ENCODE measurements at places on chromosomes 5 and 9.

GRCh38 chr5:53339962-53340540 lies 140.4 kb upstream of the FST start:
- DNase-seq, result no peak

DNA sequence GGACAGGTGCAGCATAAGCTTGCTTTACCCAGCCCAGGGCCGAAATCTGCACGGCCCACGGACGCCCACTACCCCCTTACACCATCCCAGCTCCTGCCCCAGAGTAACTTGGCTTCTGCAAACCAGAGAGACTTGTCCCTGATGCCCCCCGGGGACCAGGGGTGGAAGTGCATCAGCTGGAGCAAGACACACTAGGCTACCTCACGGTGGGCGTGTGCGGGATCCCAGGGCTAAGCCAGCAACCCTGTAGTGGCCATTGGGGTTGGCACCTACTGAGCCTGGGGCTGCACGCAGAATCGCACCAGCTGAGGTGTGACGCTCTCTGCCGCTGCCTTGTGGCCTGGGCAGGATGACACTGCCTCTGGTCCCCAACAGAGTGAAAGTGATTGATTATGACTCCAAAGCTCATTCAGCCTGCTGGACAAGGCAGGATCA lies 6.1 kb upstream of the ZNF79 start:
- DNase-seq, result peak; percentile 15

DNA sequence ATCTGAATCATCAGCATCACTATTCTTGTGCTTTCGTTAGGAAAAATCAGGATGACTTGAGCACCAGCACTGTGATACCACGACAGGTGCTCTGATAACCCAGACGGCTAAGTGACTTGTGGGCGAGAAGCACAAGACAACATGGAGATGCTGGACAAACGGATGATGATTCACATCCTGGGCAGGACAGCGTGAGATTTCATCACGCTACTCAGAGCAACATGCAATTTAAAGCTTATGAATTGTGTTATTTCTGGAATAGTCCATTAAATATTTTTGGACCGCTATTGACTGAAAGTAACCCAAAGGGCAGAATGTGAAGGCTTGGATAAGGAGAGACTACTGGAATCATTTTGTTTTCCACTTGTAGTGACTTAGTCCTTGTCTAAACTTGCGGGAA lies 114.8 kb upstream of the DAPK1 start:
- no peak for DNase-seq

- DNase-seq, result no peak
These were observed 294.9 kb upstream of the ADAMTS16 start for GRCh38 chr5:4845221-4845620.

DNA sequence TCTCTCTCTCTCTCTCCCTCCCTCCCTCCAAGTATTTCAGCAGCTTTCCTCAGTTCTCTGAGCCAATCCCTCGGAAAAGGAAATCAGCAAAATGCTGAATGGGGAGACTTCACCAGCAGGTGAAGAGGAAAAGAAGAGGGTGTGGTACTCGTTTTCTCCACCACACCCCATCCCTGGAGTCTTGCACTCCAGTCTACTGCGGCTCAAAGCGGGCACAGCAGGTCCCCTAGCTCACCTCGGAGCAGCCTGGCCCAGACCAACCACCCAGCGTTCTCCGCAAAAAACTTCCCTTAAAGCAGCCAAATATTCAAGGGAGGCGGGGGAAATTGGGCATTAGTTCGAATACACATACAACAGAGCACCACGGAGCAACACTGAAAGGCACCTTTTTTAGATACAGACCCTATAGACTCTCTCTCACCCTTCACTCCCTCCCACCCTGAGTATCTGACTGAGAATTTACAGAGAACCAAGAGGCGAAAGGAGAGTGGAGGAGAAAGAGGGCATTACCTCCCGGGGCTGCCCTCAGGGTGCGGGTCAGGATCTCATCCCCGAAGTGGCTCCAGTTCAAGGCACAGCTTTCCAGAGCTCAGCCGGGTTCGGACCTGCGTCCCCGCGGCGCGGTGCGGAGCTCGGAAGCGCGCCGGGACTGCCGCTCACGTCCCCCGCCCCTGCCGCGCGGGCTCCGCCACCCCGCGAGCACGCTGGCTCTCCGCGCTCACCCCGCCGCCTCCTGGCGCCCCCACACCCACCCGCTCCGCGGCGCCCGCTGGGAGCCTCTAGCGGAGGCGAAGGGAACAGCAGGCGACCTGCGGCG lies 1638.5 kb upstream of the C9orf72 start:
- peak; percentile 1 for DNase-seq

DNA sequence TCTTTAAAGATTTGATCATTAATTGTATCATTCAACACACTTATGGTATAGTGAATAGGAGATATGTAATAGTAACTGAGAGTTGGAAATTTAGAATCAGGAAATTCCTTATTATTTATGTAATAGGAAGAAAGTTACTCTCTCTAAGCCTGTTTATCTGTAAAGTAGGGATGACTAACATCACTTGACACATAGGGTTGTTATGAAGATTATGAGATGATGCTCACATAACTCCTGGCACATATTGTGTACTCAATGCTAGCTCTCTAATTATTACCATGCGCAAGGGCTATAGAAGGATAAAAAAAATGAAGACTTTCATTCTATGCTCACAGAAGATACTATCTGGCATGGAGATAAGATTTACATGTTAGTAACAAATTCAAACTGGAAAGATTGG lies 149.9 kb downstream of the ISOC1 start:
- DNase-seq, result peak; percentile 3

DNA sequence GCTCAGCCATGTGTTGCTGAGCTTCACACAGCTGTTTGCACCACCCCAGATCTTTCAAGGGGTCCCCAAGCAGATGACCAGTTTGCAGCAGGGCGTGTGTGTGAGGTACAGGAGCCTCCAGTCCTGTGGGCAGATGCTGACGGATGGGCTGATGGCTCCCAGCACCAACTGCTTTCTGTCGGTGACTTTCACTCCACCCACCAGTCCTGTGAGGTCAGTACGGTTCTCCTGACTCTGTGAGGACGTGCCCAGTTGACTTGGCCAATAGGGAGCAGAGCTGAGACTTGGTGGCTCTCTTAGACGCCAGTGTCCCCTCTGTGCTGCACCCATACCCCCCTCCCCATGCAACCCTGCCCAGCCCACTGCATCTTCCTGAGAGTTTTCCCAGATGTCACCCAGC lies 19.7 kb downstream of the COL5A1 start:
- DNase-seq, result no peak

DNA sequence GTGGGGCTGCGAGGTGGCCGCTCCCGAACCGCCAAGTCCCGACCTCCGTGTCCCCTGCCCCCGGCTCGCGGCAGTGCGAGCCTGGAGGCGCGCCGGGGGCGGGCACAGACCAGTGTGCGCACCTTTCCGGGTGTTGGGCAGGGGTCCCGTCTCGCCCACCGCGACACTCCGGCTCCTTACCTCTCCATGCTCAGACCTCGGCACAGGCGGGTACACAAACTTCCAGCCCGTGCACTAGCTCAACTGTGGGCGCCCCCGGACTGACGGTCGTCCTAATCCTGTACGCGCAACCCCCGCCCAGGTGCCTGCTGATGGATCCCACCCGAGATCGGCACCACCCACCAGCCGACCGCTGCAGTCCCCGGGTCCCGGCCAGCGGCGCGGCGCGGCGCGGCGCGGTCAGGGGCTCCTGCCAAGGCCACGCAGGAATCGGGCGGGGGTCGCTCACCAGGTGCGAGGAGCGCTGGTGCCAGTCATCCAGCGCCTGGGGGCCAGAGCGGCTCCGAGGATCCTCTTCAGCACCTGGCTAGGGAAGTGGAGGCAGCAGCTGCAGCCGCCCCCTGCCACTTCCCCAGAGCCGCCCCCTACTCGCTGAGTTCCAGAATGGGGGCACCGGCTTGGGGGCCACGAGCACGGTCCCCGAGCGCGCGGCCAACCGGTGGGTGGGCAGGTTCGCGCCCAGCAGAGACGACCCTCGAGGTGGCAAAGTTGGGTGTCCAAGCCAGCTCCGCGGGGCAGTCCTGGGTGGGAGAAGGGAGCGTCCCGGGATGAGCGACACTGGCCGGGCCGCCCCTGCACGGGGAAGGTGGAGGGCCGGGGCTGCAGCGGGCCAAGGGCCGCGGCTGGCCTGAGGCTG lies 511 bp downstream of the SEMA5A start:
- DNase-seq, result no peak

- DNase-seq, result peak; percentile 92
These were observed 664.8 kb upstream of the ZNF608 start for GRCh38 chr5:125411071-125411743.

DNA sequence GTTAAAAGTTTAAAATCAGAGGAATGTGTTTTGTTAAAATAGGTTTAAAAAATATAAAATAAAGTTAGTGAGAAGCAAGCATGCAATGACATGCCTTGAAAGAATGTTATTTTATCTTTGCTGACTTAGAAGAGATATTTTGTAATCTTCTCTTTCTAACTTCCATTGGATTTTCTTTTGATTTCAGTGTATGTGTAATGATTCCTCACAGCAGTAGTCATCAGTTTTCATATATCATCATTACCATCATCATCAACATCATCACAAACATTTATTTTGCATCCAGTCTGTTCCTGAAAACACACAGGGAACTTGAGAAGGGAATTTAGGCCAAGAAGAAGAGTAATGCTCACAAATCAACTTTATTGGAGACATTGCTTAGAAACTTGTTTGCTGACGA lies 699.6 kb downstream of the TAF11L14 start:
- no peak for DNase-seq

DNA sequence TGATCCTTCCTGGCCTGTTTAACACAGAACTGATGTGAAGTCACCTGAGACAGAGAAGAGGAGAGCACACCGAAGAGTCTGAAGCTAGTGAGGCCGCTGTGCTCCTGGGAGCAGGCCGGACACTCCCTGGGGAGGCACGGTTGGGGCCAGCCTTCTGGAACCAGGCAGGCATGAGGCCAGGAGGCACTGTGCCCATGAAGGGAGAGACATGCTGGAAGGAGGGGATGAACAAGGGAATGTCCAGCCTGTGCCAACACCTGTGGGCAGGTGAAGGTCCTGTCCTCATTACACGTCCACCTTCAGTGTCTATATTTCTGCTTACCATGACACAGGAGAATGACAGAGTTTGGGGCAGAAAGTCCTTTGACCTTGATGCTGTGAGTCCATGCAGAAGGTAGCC lies 183.8 kb upstream of the S1PR3 start:
- DNase-seq, result no peak

- DNase-seq, result no peak
These were observed 44.0 kb upstream of the NCS1 start for GRCh38 chr9:130128251-130128650.

DNA sequence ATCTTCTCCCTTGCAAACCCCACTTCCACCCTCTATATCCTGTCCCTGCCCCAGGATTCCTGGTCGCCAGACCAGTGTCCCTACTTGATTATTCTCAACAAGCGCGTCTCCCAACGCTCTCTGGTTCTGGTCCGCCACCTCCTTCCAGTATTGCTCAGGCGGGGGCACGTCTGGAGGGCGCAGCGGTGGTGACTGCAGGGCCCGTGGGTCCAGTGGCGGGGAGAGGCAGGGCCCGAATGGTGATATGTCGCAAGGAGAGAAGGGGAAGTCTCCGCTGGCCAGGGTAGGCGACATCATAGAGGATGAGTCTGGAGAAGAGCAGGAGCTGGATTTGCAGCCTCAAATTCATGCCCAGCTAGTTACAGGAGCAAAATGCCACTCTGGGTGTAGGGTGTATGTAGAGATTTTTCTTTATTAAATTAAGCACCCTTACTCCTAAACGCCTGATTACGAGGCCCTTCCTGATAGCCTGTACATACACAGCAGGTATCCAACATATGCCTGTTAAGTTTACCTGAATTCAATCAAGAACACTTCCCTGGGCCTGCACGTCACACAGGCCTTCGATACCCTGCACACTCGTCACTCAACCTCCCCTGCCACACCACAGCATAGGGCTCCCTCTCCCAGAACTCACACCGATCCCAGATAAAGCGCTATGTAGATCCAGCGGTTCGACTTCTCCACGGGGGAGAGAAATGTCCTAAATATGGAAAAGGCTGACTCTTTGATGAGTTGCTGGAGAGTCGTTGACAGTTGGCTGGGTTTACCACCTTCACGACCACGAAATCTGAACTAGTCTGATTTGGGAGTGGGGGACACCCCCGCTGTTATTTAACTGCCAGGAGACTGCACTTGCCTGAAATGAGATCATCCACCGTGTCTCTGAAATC lies 4.8 kb downstream of the MCIDAS start:
- DNase-seq, result no peak

DNA sequence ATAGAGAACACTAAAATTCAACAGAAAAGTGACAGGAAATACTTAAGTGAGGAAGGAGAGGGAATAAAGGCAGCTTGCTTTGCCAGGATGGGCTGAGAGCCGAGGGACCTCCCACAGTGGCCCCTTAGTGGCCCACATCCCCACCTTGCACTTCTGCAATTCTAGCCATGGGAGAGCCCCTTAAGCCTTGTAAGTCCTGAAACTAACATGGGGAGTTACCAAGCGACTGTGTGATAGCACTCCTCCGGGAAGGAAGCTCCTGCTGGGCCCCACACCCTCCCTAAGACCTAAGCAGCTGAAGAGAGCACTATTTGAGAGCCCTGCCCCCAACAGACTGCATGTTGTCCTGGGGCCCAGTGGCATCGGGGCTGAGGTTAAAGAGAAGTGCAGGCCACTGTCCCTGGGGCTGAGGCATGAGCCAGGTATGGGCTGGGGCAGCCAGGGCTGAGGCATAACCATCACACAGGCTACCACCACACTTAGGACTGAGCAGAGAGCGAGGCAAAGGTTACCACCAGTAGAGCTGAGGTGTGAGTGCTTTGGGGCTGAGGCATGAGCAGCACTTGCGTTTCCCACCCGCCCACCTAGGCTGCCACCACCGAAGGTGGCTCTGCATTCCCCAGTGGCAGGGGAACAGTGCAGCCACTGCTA lies 301.8 kb upstream of the TRPC7 start:
- DNase-seq, result no peak

- DNase-seq, result no peak
These were observed 78.1 kb downstream of the C5orf15 start for GRCh38 chr5:133890314-133890713.

DNA sequence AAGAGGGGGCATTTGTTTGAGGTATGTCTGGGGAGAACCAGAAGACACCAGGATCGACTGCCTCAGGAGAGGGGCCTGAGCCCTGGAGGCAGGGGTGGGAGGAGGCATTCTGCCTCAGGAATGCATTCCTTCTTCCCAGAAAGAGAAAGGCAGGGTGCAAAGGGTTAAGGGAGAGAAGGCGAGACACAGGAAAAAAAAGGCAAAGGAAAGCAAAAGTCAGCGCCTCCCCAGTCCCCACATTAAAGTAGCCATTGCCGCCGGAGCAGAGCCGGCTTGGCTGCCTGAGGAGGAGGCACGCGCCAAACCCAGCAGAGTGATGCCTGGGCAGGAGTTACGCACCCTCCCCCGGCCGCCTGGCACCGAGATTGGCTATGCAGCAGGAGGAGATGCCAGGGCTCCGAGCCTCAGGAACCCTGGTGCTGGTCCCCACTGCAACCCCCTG lies 123.8 kb upstream of the PHYKPL start:
- DNase-seq, result no peak

GRCh38 chr5:112586596-112587062 lies 151.1 kb upstream of the APC start:
- DNase-seq, result no peak

DNA sequence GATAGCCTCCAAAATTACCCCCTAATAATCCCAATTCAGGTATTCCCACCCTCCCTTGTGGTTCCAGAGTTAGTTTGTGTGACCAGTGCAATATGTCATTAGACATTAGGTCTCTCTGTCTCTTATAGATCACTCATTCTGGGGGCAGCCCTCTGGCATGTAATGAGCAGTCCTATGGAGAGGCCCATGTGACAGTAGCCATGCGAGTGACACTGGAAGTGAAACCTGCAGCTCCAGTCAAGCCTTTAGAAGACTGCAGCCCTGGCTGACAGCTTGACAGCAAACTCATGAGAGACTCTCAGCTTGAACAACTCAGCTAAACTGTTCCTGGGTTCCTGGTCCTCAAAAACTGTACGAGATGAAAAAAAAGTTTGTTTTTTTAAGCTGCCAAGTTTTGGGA lies 54.0 kb upstream of the HSPB3 start:
- DNase-seq, result no peak
